ENCODE measurements at places on chromosomes 2 and 18.

DNA sequence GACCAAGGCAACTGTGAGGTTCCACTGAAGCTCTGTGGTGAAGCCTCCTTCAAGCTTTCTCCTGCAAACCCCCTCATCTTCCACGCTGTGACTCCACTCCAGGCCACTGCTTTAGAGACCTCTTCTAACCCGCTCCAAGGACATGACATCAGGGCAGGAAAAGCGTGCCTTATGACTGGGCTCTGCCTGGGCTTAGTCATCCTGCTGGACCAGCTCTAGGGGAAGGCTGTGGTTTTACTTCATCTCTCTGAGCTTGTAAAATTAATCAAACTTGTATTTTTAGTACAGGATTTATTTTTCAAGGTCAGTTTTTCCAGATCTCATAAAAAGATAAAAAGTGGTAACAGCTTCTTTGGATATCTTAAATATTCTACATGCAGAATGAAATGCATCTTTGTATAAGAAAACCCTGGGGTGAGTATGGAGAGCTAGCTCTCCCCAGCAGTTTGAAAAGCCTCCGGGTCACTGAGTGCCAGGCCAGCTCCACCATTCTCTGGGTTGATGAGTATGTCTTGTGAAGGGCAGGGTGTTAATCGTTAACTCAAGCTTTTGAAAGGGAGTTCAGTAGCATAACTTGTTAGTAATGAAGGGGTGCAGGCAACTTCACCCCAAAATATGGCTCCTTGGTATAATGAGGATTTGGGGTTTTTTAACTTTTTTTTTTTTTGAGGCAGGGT, 33.1 kb upstream of the YPEL5 start:
- DNase-seq = no peak

DNA sequence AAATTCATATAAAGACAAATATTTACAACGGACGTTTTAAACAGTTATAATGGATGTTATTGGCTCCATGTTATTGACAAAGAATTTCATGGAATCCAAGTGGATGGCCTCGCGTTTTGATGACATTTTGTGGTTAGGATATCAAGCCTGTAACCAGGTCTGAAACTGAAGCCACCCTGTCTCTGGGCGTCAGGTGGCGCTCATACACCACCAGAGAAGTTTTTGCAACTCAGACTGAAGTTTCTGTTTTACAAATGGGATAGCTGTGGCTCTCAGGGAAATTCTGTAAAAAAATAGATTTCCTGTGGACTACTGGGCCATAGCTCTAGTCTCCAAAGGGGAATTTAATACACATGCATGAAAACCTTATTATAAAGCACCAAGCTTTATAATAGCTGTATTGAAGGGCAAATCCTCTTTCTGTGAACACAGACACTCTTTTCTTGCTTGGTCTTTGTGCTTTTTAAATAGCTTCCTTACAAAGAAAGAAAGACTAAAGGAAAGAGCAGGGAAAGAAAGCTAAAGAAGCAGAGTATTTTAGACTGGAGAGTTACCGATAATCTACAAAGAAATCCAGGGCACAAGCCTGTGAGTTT, 86.7 kb downstream of the C18orf54 start:
- peak; percentile 17 for DNase-seq

GRCh38 chr2:53513167-53513666, 254.4 kb upstream of the CHAC2 start:
- DNase-seq = no peak

DNA sequence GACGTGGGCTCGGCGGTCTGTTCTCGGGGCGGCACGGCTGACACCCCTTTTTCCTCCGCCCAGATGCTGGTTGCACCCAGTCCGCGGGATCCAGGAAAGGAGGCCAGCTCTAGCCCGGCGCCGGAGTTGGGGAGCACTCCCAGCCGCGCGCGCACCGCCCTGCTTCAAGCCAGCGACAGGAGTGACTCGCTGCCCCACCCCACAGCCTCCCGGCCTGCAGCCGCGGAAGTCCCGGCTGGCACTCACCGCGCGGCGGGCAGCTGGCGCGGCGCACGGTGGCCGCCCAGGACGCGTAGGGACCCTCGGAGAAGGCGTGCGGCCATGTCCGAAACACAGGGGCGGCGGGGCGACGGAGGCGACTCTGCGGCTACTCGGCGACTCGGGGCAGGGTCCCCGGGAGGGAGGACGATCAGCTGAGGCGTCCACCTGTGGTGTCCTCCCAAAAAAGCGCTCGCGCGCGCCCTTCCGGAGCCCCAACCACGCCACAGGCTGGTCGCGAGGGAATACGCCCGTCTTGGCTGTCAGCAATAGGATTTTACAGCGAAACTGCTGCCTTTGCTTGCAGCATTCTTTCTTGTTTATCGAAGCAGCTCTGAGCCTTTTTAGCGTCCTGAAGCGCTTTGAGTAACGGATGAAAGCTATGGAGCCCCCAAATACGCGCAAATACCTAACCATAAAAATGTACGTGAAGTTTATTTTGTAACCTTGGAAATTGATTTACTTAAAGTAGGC, at the start of gene ACADL:
ACADL (minus strand) TSS at position 507 of the 732 bp plus-strand sequence; CDS start at position 323, 184 bp downstream.
- no peak for DNase-seq

DNA sequence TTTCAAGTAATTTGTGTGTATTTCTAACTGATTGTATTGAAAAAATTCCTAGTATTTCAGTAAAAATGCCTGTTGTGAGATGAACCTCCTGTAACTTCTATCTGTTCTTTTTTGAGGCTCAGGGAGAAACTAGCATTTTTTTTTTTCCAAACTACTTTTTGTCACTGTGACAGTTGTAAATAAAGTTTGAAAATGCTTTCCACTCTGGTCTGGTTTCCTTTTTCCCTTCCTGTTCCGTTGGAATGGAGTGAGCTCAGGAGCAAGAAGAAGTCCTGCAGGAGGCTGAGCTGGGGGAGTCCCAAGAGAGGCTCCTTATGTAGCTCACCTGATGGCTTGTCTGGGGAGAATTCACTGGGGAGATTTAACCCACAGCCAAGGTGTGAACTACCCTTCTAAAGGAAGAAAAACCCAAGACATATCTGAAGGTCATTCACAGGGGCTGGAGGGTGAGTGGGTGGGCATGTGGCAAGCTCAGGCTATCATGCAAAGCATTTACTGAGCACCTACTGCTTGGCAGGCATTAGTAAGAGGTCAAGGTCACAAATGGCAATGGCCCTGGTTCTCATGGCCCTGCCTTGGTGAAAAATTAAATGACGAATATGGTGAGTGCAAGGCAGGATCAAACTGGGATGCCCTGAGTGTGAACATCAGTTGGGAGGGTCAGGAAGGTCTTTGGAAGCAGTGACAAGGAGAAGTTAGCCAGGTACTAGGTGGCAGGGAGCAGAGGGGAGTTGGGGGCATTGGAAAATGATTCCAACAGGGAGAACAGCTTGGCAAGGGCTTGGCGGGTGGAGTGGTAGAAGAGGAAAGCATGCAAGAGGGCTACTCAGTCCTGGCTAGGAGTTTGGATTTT, 28.7 kb downstream of the LBH start:
- DNase-seq = no peak

DNA sequence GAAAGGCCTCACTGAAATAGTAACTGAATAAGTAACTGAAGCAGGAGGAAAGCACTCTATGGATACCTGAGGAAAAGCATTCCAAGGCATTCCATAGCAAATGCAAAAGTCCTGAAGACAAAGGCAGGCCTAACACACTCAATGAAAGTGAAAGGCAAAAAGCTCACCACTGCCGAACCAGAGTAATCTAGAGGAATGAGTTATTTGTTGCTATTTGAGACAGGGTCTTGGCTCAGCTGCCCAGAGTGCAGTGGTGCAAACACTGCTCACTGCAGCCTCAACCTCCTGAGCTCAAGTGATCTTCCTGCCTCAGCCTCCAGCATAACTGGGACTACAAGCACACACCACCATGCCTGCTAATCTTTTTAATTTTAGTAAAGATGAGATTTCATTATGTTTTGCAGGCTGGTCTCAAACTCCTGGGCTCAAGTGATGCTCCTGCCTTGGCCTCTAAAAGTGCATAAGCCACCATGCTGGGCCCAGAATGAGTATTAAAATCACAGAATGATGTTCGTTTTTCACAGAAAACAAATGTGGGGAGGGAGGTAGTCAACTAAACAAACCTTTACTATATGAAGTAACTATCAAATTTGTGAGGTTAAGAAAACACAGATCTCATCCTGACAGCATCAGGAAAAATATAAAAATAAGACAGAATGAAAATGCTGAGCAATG, 17.9 kb downstream of the PIAS2 start:
- no peak for DNase-seq

DNA sequence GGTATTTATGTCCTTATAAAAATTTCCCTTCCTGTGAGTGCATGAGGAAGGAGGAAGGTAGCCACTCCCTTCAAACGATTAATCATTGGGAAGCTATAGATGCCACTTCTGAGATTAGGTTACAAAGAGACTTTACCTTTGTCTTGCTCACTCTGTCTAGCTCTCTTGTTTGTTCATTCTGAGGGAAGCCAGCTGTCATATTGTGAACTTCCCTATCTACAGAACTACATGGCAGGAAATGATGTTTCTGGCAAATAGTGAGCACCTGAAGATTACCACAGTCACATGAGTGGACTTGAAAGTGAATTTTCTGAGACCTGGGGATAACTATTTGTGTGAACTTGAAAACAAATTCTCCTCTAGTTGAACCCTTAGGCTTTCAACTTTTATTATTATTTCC, 776.8 kb downstream of the CCDC85A start:
- no peak for DNase-seq

- no peak for DNase-seq
Observed at GRCh38 chr2:11631462-11631861, 38.5 kb downstream of the NTSR2 start.

DNA sequence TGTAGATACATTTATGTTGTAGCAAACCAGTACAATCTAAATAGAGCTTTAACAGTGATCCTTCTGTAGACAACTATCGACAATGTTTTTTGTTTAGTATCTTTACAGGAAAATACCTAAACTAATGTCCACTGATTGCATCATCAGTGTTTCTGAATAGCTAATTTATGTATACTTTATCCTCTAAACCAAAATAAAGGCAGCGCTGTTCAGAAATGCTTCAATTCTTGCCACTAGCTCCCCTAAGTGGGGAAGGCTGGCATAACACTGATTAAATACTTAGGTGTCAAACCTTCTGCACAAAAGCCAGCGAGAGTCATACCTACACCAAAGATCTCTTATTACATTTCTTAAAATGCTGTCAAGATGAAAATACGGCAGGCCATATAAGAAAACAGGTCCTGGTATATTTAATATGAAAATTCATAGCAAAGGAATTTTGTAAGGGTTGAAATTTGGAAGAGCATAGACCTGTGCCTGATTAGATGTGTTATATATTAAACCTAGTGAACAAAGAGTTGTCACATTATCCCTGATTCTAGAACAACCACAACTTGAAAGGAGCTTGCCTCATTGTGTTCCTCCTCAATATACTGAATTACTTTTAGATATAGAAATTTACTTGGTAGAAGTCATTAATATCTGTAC, 1693.4 kb upstream of the SLC39A10 start:
- DNase-seq = no peak

GRCh38 chr18:45838302-45839070, 13.0 kb downstream of the SIGLEC15 start:
- DNase-seq = no peak

- no peak for DNase-seq
Observed at GRCh38 chr2:240597054-240597418, 10.5 kb downstream of the CAPN10 start.

- DNase-seq = no peak
Observed at GRCh38 chr2:28447086-28447485, 48.8 kb upstream of the PLB1 start.

DNA sequence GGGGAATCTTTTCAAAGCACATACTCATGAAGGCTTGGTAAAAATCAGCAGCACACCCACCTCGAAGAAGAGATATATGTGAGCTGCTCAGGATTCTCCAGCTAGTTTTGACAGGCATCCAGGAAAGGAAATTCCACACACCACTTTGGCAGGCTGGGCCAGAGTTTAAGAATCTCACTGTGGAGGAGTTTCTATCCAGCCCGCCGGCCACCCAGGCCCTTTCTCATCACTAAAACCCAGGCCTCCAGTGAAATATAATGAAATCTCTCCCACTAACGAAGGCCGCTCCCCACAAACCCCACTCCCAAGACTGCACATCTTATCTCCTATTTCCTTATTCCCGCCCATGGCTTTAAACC, 202.0 kb downstream of the GLI2 start:
- no peak for DNase-seq

DNA sequence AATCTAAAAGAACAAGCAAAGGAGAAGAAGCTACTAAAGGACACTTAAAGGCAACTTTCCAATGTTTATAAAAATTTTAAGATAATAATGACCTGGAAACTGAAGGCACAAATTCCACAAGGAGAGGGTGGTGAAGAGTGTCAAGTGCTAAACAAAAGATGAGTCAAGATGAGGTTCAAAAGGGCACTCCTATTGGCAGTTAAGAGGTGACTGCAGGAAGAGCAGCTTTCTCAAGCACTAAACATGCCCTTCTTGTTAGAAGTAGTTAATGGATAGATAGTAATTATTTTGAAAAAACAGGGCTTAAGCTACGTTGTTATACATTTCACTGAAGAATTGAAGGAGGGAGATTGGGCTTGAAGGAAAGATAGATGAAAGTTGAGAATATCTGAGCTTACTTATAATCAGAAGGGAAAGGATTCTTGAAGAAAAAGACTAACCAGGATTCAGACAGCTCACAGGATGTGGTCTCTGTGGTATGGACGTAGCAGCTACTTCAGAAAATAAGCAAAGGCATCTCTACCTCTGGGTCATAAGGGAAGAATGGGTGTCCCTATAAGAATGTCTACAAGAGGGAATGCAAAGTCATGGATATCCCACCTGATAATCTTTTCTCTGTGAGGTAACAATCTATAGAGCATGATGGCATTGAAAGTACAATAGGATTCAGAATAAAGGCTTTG, 454.7 kb upstream of the SLC39A10 start:
- DNase-seq = peak; percentile 26

GRCh38 chr2:235857598-235857997, 310.6 kb downstream of the GBX2 start:
- no peak for DNase-seq

DNA sequence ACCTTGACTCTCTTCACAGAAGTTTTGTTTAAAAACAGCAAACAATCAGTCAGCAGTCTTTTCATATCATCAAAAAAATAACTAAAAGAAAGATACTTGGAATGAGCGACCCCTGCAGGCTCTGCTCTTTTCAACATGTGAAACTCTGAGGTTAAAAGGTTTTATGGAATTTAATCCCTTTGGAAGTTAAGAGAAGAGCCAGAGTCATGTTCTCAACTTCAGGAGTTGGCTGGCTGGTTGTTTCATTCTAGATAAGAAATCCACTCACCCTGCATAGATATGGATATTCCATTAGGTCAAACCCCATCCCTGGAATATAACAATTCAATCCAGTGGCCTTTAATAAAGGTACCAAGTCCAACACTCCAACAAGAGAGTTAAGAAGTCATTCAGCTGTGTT, 115.6 kb upstream of the RMDN2 start:
- peak; percentile 35 for DNase-seq

DNA sequence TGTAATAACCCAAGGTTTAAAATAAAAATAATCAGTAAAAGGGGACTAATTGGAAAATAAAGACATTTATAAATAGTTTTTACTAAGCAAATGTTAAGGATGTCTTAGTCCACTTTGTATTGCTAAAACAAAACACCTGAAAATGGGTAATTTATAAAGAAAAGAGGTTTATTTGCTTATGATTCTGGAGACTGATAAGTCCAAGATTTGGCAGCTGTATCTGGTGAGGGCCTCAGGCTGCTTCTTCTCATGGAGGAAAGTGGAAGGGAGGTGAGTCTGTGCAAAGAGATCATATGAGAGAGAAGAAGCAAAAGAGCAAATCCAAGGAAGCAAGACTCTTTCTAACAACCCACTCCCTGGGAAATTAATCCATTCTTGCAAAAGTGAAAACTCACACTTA, 299.5 kb downstream of the DSC3 start:
- no peak for DNase-seq

Measured in CD4-positive, alpha-beta T cell treated with Interleukin-17A for 1 hour (primary cell).